Posterior cingulate gyrus (tissue), 11 donors: ENCODE measurements at places on chromosomes 12 and 14.

GRCh38 chr12:26825459-26826016 is 7.5 kb downstream of the ITPR2 start:
- no peak for DNase-seq

DNA sequence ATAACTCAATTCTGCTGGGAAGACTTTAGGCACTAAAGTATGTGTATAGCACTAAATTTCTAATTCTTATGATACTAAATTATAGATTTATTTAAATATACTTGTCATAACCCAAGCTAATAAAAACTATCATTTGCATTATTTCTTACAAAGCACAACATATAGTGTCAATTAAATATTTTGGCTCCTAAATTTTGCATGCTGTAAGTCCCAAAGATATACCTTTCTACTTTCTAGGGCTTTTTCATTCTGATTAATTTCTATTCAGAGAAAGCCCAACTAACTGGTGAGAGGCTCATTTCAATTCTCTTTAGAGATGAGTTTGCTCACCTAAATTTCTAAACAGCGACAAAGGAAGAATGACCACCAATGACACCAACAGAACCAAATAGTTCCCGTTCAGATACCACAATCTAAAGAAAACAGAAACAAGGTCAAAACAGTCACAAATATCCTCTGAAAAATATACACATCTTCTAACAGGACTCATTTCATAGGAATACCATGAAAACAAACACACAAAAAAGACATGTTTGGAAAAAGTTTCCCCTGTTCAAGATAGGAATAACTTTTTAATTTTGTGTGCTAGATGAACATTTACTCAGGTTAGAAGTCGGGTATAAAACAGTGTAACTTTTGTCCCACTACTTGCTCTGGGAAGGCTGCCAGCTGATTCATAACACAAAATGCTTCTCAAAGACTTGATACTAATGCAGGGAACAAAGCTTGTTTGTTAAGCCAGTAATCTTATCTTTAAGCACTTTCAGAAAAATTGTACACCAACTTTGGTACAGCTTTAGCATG is 7.6 kb downstream of the SLC38A2 start:
- DNase-seq = peak; percentile 49

DNA sequence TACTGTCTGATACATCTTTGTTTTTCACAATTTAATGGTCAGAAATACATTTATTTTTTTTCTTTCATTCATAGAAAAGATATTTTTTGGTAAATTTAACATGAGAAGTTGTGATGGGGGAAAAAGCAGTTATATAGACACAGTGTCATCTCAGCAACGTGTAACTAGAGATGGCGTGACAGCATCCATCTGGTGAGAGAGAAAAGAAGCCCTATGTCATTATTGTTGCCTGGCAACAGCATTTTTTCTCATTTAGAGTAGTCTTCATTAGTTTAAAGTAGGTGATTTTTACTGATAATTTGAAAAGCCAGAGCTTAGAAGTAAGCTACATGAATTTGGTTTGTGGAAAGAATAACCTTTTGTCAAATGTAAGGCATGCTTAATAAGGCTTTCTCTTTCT is 128.6 kb downstream of the ACSS3 start:
- DNase-seq = no peak

- no peak for DNase-seq
Observed at GRCh38 chr12:9707864-9708808, 24.8 kb downstream of the CLECL1 start.

DNA sequence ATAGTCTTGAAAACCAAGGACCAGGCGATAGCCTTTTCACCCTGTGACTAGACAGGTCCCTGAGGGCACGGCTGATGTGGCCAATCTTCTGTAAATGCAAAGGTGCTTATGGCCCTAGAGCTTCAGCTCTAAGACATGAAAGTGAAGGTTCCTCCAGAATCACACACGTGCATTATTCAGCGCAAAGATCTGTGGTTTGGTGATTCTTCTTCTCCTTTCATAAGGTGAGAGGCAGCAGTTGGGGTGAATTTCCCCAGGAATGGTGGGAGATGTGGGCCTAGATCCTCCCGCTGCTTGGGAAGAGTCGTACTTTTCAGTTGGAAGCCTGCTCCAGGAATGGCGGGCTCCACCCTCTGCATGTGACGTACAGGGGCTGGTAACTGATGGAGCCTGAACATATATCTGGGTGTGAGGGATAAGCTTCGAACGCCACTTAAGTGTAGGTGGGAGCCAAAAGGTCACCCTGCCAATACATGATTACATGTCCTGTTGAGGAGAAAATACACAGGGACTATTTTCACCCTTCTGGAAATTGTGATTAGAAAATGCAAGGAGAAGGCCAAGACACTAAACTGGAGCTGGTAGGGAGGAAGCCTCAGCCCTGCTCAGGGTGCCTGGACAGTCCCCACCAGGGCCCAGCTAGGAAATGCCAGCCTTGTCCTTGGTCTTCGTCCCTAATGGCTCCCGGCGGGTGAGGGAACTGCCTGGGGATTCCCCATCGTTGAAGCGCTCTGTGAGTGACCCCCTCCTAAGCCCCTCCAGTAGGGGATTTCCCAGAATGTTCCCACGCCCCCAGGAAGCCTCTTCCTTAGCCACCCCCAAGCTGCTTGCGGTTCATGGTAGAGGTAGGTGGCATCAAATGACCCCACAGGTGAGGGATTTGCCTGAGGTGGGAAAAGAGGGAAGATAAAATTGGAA is 17.6 kb downstream of the BATF start:
- no peak for DNase-seq

DNA sequence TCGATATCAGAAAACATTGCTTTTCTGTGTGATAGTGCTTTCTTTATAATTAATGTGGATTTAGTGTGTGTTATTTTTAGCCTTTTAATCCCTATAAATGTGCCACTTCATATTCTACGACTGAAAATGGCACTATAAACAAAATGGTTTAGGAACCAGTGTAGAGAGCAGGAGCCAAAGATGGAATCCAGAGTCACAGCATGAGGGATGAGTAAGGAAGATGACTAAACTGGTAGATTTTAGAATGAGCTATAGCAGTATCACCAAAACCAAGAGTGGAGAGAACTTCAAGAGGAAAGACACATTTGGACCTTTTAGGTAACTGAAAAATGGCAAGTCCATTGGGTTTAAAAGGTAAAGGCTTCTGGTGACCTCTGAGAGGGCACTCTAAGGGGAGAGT is 887.2 kb downstream of the NRXN3 start:
- DNase-seq = no peak

DNA sequence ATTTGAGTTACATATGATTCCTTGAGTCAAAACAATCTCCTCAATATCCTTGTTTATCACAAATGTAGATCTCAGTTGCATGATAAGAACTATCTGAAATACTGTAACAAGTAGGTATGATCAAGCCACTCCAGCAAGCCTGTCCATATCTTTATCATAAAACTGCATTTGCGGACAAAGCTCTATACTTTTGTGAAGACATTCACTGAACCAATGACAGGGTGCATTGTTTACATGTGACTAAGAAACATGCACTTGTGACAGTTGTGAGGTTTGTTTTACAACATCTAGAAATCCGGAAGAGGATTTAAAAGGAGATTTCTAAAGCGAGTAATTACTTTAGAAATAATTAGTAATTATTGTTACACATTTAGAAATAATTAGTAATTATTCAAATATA is 111.7 kb downstream of the PPP2R5E start:
- no peak for DNase-seq

GRCh38 chr14:87312169-87312893 is 680.7 kb downstream of the GALC start:
- no peak for DNase-seq

- DNase-seq = peak; percentile 74
Observed at GRCh38 chr12:124479680-124480468, 87.5 kb downstream of the NCOR2 start.

DNA sequence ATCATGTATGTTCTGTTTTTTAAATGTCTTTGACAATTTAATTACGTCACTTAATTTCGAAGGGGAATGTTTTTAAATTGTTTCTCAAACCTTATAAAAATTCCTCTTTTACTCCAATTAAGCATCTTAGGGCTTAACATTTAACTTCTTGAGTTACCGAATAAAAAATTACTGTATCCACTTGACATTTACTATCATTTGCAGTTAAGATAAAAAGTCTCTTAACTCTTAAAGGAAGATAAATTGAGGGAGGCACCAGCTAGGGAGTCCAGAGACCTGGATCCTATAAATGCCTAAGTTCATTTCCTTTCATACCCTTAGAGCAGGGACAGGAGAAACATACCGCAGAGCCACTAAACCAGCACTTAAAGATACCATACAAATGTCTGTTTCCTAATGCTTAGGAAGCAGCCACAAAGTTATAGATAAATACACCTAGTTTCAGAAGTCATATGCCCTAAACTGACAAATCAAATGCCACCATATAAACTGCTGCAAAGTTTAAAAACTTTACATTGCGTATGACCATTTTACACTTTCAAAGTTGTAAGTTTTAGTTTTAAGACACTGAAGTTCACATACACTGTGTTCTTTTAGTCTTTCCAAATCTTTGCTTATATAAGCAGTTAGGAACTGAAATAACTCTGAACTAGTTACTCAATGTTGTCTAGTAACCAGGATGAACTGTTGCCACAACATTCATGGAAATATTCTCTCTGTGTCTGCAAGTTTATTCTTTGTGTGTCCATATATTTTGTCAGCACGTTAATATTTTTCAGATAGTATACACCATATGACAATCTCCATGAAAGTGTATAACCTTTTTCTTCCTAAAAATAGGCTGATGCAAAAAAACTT is 71.2 kb downstream of the GALNT4 start:
- no peak for DNase-seq

- no peak for DNase-seq
Observed at GRCh38 chr12:62700091-62700880, 233.7 kb downstream of the MON2 start.

GRCh38 chr12:68240975-68241374 is 12.4 kb downstream of the IL22 start:
- no peak for DNase-seq

DNA sequence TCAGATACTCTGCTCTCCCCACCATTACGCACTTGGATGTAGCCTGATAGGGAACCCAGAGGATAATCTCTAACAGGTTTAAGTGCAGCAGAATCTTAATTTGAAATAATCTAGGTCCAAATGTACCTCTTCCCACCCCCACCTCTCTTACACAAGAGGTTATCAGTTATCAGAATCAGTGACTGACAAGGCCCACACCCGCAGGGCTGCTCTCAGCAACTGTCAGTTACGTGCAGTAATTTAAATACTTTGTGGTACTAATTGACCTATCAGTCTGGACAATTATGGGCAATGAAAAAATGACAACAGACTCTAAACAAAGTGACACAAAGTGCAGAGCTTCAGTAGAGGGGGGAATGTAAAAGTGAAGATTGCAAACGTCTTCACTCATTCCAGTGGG is 74.0 kb downstream of the CLIP1 start:
- DNase-seq = no peak

DNA sequence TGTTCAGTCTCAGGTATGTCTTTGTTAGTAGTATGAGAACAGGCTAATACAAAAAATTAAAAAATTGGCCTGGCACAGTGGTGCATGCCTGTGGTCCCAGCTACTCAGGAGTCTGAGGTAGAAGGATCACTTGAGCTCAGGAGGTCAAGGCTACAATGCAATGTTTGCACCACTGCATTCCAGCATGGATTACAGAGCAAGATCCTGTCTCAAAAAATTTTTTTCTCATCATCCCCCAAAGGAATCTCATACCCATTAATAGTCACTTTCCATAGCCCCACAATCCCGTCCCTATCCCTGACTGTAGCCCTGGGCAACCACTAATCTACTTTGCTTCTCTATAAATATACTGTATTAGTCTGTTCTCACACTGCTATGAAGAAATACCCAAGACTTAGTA is 57.8 kb downstream of the TTC8 start:
- DNase-seq = no peak

DNA sequence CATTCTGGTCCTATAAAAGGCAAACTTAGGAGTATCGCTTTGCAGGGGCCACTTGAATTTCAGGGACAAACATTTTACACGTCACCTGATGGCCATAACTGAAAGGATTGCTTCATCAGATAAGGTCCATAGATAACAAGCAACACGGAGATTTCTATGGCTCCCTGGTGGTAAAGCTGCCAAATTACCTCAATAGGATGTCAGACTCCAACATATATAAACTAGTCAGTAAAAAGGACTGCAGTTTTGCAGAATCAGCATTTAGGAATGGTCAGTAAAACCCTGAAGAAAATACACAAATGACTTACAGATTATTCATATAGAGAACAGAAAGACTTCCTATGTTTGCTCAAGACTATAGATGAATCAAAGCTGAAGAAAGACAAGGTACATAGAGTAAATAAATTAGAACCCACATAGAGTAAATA is 66.1 kb upstream of the GRIP1 start:
- no peak for DNase-seq

GRCh38 chr12:113647048-113647447 is 175.4 kb upstream of the LHX5 start:
- DNase-seq = no peak

GRCh38 chr14:33568935-33569579 is 381.8 kb downstream of the EGLN3 start:
- DNase-seq = no peak

DNA sequence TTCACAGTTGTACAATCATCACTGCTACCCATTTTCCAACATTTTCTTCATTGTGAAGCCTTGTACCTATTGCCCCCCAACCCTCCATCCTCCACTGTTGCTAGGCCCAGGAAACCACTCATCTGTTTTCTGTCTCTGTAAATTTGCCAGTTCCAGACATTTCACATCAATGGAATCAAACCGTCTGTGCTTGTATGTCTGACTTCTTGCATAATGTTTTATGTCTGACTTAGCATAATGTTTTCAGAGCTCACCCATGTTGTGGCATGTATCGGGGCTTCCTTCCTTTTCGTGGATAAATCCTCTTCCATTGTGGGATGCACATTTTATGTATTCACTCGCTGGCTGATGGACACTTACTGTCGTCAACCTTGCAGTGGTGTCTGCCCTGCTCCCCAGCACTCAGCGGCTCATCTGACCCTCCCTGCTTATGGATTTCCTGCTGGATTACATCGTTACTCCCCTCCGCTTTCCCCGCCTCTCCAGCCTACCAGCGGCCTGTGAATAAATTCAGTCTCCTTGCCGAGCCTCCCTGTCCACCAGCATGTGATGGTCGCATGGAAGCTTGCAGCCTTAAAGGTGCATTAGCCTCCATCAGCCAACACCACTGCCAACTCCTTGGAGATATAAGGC is 727.6 kb upstream of the TMEM132C start:
- peak; percentile 52 for DNase-seq

GRCh38 chr12:59077575-59078426 is 157.5 kb upstream of the LRIG3 start:
- no peak for DNase-seq

DNA sequence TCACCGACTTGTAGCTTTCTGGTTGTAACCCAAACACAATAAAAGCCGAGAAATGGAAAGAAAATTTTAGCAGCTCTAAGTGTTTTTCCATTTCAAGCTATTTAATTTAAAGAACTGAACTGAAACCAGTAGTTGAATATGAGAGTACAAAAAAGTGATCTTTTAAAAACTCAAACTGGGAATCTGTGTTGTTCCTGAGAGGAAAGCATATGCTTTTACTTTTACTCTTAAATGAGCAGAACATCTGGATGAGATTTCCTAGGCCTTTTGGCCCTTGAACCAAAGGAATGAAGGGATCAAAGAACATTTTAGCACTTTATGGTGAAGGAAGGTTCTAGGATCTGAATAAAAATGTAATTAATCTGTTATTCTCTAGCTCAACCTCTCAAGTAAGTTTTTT is 1.3 kb downstream of the KERA start:
- no peak for DNase-seq

GRCh38 chr12:132600048-132601032 is 10.0 kb downstream of the LRCOL1 start:
- DNase-seq = peak; percentile 63
